ENCODE measurements at places on chromosomes 7 and 10.

GRCh38 chr10:19043431-19043830 is 5.2 kb upstream of the MALRD1 start:
- no peak for DNase-seq

DNA sequence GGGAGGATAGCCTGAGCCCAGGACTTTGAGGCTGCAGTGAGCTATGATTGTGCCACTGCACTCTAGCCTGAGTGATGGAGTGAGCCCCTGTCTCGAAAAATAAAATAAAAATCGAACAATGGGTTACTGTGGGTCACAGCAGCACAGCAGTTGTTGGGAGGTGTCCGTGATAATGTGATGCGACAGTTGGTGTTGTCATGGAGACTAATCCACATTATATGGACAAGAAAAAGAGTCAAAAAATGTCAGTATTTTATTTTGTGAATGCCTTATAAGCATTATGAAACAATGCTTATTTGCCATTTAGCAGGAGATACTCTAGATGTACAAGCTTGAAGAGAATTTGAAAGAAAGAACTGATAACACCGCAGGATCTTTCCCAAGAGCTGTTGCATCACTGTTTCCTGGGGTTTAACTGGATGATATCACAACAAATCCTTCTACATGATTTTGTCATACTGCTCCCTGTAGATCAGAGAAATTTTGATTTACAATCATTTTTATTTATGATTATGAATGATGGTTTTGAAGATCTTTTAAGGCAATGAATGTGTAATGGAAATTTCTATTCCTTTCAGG is 195.4 kb downstream of the BAMBI start:
- no peak for DNase-seq

- DNase-seq: no peak
Observed at GRCh38 chr10:110461088-110461487, 36.6 kb upstream of the DUSP5 start.

GRCh38 chr7:132436121-132436520 is 140.1 kb downstream of the PLXNA4 start:
- DNase-seq: no peak

DNA sequence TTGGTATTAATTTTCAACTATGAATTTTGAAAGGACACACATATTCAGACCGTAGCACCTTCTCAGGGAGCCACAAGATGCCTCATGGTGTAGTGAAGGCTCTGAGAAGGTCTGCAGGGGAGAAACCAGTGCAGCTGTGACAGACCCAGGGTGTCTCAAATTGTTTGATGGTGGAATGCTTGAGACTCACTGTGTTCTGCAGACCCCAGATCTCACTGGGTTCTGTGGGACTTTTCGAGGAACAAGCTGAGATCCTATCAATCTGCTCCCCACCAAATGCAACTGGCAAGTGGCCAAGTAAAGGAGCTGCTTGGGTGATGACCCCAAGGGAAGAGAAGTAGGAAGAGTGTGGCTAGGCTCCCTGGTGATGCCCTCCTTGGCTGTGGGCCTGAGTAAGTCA is 130.5 kb upstream of the UNC5B start:
- no peak for DNase-seq

- DNase-seq: peak; percentile 47
Observed at GRCh38 chr10:11823122-11823988, at the start of gene PROSER2. PROSER2 (plus strand) TSS chr10:11823356; CDS start chr10:11852078, 28,722 bp downstream.

DNA sequence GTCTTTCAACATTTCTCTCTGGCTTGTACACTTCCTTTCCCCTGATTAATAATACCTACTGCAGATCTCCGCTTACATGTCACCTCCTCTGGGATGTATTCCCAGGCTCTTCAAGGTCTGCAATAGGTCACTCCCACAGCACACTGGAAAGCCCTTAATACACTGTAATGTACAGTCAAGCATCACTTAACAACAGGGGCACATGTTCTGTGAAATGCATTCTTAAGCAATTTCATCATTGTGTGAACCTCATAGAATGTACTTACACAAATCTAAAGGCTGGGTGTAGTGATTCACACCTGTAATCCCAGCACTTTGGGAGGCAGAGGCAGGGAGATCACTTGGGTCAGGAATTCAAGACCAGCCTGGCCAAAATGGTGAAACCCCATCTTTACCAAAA is 1.9 kb downstream of the COX15 start:
- no peak for DNase-seq

- no peak for DNase-seq
Observed at GRCh38 chr10:16915300-16915699, 98.1 kb upstream of the RSU1 start.

GRCh38 chr7:130366564-130366963 is 13.7 kb upstream of the CPA1 start:
- DNase-seq: no peak

GRCh38 chr7:157712666-157713235 is 375.9 kb downstream of the DNAJB6 start:
- DNase-seq: no peak
